ENCODE measurements at places on chromosomes 3 and 15.

DNA sequence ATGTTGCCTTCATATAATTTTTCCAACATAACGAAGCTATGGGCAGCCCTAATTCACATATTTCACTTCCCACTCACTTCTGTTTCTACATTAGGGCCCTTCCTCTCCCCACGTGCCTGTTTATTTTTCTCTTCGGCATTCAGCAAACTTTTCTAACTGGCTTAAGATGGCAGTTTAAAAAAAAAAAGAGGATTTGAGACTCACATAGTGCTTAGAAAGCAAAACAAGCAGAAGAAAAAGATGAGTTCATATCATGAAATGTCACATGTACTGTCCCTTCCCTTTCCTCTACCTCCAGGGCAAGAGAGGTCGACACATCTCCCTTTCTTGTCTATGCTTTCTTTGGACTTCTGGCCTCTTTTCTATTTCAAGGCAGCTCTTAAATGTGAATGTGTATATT, 30.6 kb downstream of the SLC49A4 start:
- DNase-seq: no peak

DNA sequence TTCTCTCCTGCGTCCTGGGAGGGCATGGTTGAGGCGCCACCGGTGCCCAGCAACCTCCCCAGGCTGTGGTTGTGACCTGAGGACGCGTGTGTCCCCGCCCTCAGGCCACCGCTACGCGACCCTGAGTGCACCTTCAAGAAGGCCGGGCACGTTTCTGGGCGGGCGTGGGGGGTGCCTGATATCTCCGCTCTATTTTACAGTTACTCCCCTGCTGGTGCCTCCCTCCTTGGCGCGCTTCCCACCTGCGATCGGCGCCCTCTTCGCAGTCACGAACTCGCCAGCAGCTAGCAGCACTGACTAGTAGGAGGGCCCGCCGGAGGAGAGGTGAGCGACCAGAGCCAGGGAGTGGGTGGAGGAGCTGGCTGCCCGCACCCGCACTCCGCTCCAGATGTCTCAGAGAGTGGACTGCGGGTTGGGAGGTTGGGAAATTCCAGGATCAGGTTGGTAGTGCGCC, 43.2 kb upstream of the POLG start:
- DNase-seq: peak; percentile 55

DNA sequence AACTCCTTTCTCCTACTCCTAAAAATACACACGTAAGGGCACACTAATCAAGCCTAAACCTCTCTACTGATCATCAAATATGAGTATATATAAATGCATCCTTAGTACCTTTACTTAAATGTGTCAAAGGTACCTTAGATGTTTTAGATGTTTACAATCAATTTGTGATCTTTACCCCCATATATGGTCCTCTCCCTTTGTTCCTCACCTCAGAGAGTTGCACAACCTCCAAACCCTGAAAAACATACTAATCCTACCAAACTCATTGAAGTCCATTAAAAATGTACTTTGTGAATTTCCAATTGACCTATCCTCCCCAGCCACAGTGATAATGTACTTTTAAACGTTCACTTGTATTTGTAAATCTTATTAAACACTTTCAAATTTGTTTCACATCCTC, 249.1 kb downstream of the STAG1 start:
- DNase-seq: no peak

DNA sequence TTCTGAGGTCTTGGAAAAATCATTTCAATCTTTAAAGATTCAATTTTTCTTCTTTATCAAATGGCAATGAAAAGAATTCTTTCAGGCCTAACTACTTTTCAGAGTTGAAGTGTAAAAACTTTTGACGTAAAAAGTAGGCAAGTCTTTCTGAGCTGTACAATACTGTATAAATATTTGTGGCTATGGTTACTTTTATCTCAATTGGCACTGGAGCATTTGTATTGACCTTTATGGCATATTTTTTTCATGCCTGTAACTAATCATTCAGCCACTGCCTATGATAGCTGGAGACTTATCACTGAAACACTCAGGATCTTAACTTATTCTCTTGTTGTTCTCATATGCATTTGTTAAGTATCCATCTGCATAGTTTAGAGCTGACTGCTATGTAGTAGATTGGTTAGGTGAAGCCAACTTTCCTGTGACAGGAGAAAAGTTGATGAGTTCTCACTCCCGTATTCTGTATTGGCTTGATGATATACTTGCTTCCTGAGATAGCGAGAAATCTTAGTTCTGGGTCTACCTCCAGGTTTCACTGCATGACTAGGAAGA, 290.4 kb upstream of the TBL1XR1 start:
- no peak for DNase-seq

- DNase-seq: no peak
Observed at GRCh38 chr3:66473181-66473580, 27.6 kb downstream of the LRIG1 start.

All from posterior cingulate gyrus (tissue), 11 donors.